ENCODE measurements at places on chromosomes 3 and 15.

DNA sequence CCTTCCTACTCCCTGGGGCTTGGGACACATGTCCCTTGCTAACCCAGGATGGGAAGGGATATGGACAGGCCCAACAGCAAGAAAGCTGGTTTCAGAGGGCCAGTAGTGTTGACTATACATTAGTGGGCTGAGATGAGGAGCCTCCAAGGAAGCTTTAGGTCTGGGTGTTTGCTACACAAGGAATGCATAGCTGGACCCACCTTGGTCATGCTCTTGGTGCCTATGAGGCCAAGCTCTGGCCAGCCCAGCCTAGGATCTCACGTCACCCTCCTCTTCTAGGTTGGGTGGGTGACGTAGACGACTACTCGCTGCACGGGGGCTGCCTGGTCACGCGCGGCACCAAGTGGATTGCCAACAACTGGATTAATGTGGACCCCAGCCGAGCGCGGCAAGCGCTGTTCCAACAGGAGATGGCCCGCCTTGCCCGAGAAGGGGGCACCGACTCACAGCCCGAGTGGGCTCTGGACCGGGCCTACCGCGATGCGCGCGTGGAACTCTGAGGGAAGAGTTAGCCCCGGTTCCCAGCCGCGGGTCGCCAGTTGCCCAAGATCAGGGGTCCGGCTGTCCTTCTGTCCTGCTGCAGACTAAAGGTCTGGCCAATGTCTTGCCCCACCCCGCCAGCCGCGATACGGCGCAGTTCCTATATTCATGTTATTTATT is 653 bp upstream of the WDR6 start:
- DNase-seq, result peak; percentile 67

GRCh38 chr3:129892486-129892856 is 1.0 kb downstream of the TMCC1 start:
- no peak for DNase-seq

- DNase-seq, result peak; percentile 76
Observed at GRCh38 chr3:53846134-53846850, at the start of the genes CHDH and IL17RB. TSS of gene CHDH (minus strand) at chr3:53846419. CDS start at chr3:53824008, 22,411 bp downstream. TSS of gene IL17RB (plus strand) at chr3:53846568. CDS start at chr3:53846589, 21 bp downstream.

GRCh38 chr3:181134873-181135272 is 145.3 kb upstream of the DNAJC19 start:
- DNase-seq, result no peak

DNA sequence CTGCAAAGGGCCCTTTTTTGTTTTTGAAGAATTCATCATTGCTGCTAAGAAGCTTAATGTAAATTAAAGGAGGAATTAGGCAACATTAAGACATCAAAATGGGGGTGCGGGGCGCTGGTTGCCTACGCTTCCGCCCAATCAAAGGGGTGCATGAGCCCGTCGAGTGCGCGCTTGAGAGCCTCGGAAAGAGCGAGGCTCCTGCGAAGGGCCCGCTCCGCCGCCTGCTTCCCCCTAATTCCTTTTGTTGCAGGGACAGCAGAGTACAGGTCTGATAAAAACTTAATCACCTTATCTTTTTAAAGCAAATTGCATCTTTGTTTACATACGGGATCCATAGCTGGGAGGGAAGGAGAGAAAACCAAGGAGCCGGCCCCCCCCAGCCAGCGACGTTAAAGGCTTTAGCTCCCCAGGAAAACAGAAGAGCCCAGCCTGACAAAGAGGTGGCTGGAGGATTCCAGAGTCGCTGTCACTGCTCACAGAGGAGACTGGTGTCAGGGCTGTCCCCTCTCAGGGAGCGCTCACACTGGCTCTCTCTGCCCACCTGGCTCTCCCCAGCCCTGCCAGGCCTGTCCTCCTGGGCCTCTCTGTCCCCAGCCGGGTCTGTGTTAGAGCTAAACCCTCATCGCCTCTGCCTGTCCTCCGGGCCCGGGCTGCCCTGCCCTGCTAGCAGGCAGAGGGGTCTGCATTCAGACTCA is 67.3 kb downstream of the DNAJB8 start:
- DNase-seq, result no peak

DNA sequence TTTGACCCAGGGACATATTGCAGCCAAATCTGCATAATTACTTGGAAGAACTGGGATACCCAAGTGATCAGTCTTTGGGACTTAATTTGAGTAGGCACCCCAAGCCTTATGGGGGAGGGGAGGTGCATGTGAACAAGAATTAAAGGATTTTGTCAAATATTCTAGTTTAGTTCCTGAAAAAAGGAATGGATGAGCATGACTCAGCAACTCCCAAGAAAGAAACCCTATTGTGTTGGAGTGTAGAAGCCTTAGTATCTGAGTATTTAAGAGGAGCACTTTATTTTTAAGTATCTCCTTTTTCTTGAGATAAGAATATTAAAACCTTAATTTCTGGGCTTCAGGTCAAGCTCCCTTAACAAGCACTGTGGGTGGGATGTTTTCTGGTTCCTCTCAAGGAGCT is 222.4 kb downstream of the CD47 start:
- DNase-seq, result no peak

- DNase-seq, result peak; percentile 69
Observed at GRCh38 chr3:40309925-40310695, 603 bp downstream of the EIF1B start.

DNA sequence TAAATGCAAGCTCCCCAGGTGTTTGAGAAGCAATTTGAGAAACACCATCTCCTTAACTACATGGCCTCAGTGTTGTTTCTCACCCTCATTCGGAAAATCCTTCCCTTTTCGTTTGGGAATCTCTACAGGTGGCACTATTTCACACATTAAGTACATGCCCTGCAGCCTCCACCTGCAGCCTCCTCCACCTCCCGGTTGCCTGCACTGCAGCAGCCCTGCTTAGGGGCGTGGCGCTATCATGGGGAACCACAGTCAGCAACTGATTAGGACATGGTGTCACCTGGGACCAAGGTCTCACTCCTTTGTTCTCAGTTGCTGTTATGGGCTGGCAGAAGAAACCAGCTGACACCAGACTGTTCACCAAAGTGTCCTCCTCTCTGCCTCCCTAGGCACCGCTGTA is 11.7 kb upstream of the ZNF774 start:
- DNase-seq, result no peak

DNA sequence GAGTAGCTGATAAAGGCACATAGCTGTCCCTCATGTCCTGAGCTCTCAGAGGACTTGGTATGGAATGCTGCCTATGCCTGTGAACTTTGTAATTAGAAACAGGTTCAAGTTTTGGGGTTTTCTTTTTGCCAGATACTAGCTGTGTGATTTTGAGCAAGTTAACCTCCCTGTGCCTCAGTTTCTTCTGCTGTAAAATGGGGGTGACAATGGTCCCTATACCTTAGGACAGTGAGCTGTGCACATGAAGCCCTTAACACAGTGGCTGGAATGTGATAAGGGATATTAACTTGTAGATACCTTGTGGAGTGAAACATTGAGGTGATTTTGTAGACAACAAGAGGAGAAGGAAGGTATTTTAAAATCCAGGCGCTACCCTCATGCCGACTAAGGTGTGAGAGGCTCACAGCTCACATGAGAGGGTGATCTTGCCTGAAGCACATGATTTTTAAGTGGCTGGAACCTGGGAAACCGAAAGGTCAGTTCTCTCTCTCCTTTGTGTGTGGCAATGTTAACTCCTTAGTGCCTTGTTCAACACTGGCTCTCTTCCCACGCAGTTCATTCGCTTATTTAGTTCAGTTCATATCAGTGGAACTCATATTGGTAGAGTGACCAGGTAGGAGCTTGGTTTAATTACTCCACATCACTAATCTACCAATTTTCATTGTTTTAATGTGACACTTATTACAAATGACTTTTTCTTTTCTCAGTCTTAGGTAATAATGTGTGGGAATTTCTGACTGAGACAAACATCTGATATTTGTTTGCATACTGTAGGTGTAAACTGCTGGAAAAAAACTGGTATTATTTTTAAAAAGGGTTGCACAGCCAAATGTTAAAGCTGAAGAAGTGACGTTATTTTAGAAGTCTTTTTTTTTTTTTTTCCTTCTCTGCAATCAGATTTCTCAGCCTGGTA is 236.2 kb downstream of the ITPR1 start:
- no peak for DNase-seq

DNA sequence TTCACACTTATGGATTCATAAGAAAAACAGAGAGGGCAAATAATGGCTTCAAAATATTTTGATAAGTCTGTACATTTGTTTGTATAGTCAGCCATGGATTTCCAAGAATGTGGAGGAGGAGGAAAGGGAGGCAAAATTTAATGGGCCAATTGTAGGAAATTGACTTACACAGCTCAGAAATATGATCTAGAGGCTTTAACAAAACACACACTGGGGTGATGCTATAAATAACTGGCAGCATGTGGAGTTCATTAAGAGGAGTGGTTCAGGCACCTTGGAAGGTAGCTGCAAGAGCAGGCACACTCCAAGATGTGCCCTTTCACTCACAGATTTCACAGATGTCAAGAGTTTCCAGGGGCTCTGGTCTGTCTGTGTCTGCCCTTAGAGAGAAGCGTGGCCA is 193.4 kb upstream of the RASGRP1 start:
- DNase-seq, result peak; percentile 55

DNA sequence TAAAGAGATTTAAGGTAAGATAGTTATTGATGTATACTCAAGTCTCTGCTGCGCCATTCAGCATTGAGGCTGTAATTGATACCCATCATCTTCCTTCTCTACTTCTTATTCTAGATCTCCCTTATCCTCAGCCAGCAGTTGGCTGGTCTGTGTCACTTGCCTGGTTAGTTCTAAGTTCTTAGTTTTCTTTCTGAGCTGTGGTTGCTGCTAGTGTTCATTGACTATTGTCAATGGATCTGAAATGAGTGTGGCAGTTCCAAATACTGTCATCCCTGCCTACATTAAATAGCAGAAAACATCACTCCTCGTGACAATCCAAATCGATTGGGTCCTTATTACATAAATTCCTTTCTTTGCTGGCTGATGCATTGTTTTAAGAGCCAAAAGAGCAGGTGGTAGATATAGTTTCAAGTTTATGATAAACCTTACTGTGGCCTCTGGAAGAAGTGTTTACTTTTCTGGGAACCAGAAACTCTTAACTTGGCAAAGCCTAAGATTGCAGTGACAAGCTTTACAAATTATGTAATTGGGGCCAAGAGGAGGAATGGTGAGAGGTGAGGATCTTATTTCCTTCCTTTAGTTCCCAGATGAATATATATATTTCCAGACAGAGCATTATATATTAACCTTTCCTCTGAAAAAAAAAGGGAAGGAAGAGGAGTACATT is 168.0 kb downstream of the GMNC start:
- no peak for DNase-seq

GRCh38 chr15:57943754-57944420 is 121.6 kb downstream of the ALDH1A2 start:
- DNase-seq, result no peak

DNA sequence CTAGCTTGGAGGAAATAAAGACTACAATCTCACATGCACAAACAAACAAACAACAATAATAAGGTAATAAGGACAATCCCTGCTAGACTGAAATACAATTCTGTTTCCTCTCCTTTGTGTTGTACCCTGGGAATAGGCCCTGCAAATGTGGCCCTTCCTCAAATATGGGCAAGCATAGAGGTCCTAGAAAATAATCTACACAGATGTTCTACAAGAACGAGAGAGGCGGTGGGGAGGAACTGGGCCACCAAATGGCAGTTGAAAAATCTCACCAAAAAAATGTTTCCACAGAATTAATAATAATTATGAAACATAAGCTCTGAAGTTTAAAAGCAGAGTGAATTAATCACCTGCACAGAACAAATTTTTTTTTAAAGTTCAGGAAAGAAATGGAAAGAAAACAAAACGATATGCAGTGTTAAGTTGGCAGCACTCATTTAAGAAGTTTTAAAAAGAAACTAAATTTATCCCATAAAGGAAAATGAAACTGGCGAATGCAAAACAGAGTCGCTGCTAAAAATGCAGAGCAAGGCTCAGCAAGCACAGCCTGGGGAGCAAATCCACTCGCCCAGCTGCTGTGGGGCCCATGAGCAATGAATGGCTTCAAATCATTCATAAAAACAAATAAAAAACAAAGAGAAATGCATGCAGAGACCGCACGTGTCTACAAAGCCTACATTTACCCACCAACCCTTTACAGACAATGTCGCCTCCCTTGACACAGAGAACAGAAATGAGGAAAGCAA is 475.4 kb downstream of the OCA2 start:
- no peak for DNase-seq

GRCh38 chr3:182795389-182795782 is 2.1 kb downstream of the ATP11B start:
- DNase-seq, result no peak
